Activated CD4-positive, alpha-beta T cell treated with anti-CD3 and anti-CD28 coated beads for 36 hours (primary cell): ENCODE measurements at places on chromosomes 16 and 17. TPM values are rescaled to one million over a fixed set of nuclear protein-coding genes. Genes with fewer than 3 reads are reported as not detected.

Gene TEKT1
- total RNA-seq, result not detected

Gene ORAI3
- 6.9 TPM for total RNA-seq

DNA sequence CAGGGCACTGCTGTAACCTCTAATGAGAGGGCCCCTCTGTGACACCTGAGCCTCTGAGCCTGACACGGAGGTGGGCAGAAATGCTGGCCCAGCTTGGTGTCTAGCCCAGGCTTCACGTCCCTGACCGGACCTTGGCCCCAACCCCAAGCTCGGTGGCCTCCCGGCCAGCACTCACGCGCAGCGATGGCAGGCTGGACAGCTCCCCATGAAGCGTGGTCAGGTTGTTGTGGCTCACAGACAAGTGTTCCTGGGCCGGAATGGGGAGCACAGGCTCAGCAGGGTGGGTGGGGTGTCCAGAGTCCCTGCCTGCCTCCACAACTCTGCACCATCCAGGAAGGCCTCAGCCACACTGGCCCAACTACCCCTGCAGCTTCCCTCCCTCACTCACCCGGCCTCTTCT, 2.2 kb downstream of the FLII start:
- no peak overlapping the region for H3K4me3 ChIP-seq
- no peak for DNase-seq
- peaks cover 23% of the 10 kb centered on the region for H3K36me3 ChIP-seq
- peaks cover 31% of the 10 kb centered on the region for H3K4me1 ChIP-seq
- H3K27ac ChIP-seq, result no peak overlapping the region

- H3K4me3 ChIP-seq, result no peak overlapping the region
- DNase-seq, result no peak
- no peaks in the 10 kb centered on the region for H3K36me3 ChIP-seq
- H3K27me3 ChIP-seq, result peaks cover 9% of the 10 kb centered on the region
- peaks cover 7% of the 10 kb centered on the region for H3K4me1 ChIP-seq
Observed at GRCh38 chr17:80032614-80033171, 3.0 kb downstream of the TBC1D16 start.

DNA sequence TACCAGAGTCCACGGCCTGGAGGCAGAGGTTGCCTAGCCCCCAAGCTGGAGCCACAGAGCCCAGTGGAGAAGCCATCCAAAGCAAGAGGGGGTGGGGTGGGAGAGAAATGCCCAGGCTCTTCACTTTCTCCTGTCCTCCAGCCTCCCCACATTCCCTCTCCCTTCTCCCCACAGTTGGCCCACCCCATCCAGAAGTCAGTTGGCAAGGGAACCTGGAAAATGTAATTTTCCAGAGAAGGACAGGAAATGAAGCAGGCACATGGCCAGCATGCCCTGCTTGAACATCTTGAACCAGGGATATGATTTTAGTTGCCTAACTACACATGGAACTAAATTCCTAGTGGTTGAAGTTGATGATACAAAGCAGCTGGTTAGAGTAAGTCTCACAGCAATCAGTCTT, 73.3 kb upstream of the IRX6 start:
- H3K36me3 ChIP-seq, result no peaks in the 10 kb centered on the region
- DNase-seq, result no peak
- no peak overlapping the region for H3K27ac ChIP-seq
- peaks cover 4% of the 10 kb centered on the region for H3K4me1 ChIP-seq
- no peak overlapping the region for H3K4me3 ChIP-seq
